ENCODE measurements at places on chromosomes 3 and 15.

DNA sequence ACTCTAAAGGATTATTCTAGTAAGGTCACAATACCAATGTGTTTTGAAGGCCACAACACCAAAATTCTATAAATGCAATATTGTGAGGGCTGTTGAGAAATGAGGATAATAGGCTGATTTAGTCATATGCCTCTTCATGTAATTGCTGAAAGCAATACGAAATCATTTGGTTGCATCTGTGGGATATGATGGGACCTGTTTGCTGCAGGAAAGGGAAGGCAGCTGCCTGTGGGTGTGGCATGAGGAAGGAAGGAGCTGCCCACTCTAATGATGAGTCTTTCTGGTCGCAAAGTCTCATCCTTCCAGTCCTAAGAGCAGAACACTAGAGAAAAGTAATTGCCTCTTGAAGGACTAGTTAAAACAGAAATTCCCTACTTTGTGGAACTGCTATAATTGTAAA is 245.3 kb upstream of the ZPLD1 start:
- DNase-seq: no peak

DNA sequence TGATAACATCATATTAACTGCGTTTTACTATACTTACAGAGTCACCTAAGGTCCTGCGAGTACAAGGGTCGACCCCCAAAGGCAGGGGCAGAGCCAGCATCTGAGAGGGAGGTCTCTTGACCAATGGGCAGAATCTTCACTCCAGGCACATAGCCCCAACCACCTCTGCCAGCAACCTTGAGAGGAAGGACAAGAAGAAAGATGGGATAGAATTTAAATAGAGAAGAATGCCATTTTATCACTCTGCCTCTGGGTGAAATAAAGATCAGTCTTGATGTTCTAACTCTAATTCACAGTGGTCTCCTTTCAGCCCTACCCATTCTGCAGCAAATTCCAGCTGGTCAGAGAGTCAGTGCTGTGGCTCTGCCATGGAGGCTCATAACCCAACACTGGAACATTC is 26.5 kb downstream of the KNG1 start:
- no peak for DNase-seq

GRCh38 chr3:72724070-72724469 is 124.2 kb downstream of the SHQ1 start:
- DNase-seq: no peak

GRCh38 chr3:99859825-99860224 is 42.2 kb downstream of the CMSS1 start:
- DNase-seq: no peak

DNA sequence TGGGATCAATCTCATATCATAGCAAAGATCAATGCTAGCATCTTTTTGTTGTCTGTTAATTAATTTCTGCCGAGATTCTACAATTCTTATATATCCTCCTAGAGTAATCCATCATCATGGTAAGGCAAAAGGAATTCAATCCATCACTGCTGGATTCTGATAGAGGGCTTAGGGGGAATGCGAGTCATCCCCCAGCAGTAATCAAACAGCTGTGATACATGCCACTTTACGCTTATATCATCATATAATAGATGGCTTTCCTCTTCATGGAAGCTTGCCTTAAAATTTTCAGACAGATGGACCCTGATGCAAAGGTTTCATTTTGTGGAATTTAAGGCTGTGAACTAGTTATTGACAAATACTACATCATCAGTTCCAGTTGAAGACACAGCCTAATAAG is 645.9 kb downstream of the CADM2 start:
- no peak for DNase-seq

DNA sequence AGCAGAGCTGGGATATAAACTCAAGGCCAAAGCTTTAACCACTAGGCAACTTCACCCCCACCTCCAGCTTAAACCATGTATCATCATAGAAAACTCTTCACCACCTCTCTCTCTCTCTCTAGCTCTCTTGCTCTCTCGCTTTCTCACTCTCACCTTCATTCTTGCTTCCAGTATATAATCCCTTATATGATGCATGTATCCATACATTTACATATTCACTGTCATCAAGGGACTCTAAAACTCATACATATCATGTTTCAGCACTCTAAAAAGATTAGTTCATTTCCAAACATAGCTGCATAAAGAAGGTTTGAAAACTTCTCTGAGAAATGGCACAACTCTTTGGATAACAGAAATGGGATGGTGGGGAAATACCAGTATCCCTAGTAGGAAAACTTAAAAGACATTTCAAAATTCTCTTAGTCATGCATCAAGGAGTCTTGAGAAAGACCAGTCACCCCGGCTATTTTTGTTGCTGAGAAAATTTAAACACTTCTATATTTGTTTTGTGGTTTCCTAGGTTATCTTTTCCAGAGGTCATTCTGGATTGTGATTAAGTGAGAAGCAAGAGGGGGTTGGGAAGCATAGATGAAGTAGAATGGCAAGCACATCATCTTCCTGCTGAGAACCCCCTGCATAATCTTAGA is 447.8 kb upstream of the THBS1 start:
- no peak for DNase-seq

- no peak for DNase-seq
Observed at GRCh38 chr15:40872791-40873693, 992 bp downstream of the RHOV start.

DNA sequence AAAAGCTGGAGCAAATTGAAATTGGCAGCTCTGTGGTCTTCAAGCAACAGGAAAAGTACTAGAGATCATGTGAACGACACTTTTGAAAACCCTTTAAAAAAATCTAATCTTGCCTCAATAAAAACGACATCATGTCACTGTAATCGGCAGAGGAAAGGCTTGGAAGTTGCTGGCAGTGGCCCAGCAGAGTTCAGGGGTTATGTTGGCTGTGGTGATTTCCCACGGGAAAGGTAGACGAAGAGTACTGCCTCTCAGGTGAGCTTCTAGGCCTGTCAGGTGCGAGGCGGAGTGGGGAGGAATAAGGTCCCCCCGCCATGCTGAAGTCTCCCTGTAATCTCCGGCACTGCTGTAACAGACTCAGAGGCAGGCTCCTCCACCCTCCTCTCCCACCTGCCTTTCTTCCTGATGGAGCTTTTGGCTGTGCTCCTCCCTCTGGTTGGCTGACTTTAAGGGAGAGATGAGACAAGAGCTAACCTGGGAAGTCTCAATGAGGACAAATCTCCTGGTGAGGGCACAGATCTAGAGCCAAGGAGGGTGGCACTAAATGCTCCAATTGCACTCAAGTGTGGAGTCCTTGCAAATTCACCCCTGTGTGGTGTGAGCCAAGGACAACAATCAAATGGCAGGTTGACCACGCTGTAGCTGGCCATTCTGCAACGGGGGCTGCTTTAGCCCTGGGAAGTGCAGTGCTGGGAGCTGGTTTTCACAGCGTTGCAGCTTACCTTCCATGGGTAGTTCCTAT is 18.7 kb upstream of the HES1 start:
- DNase-seq: no peak

DNA sequence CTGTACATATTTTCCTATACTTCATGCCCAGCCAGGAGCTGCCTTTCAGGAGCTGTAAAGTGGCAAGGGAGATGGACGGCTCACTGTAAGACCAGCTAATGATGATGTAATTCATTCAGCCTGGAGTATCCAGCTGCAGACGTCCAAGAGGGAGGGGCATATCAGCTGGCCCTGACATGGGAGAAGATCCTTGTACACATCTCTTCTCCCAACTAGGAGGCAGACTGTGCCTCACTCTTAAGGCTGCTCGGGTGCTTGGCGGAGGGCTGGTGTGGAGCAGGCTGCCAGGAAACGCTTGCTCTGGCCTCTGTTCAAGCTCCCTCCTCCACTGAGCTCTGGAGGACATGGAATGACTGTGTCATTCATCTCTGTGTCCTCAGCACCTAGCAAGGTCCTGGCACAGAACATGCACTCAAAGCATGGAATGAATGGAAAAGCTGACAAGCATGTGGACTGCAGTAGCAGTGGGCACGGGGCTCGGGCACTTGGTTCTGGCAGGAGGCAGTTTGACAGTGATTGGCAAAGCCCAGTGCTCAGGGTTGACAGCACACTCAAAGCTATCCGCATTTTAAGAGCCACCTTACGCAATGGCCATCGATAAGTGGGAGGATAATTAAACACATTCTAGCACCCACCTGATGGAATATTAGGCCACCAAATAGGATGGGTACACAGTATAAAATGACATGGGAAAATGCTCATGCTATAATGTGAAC is 72.4 kb downstream of the TBC1D2B start:
- DNase-seq: no peak

- DNase-seq: no peak
Observed at GRCh38 chr3:15653321-15653720, 51.8 kb downstream of the BTD start.

- no peak for DNase-seq
Observed at GRCh38 chr15:38555686-38556334, 8.8 kb downstream of the RASGRP1 start.

- DNase-seq: no peak
Observed at GRCh38 chr3:188133646-188134045, 20.3 kb upstream of the LPP start.

GRCh38 chr3:44020143-44020542 is 221.5 kb upstream of the TOPAZ1 start:
- no peak for DNase-seq

DNA sequence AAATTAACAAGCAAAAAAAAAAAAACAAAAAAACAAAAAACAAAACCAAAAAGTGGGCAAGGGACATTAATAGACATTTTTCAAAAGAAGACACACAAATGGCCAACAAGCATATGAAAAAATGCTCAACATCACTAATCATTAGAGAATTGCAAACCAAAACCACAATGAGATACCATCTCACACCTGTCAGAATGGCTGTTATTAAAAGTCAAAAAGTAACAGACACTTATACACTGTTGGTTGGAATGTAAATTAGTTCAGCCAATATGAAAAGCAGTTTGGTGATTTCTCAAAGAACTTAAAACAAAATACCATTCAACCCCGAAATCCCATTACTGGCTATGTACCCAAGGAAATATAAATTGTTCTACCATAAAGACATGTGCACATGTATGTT is 222.4 kb upstream of the CD96 start:
- no peak for DNase-seq

DNA sequence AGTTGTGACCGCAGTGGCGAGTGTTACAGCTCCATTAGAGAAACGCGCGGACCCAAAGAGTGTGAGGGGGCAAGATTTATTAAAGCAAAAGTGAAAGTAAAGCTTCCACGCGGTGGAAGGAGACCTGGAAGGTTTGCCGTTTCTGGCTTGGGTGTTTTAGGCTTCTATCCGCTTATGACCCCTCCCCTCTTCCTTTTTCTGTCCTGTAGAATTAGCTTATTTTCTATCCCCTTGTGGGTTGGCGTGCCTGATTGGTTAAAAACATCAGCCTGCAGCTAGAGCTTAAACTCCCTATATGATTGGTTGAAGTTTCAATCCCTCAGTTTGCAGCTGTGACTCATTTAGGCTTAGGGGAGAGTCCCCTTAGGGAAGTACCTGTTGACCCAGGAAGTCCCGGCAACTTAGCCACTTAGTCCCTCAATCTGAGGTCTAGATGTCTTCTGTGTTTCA is 39.6 kb downstream of the C3orf38 start:
- DNase-seq: no peak

- no peak for DNase-seq
Observed at GRCh38 chr3:119536757-119537156, 22.7 kb downstream of the CD80 start.

GRCh38 chr3:181610973-181611265 is 100.8 kb upstream of the SOX2 start:
- no peak for DNase-seq

DNA sequence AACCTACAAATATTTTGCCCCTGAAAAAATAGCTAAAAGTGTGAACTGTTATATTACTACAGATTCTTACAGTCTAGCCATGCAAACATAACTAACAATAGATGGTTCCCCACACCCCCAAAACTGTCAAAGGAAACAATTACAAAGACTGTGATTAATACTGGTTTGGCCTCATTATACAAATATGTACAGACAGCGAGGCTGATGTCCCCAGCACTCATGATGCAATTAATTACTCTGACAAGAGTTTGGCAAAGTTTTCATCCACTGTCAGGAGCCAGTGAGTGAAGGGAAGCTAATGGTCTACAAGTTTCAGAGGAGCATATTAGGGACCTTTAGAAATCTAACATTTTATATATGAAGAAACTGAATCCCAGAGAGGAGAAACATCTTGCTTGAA is 61.0 kb downstream of the HMG20A start:
- DNase-seq: no peak

DNA sequence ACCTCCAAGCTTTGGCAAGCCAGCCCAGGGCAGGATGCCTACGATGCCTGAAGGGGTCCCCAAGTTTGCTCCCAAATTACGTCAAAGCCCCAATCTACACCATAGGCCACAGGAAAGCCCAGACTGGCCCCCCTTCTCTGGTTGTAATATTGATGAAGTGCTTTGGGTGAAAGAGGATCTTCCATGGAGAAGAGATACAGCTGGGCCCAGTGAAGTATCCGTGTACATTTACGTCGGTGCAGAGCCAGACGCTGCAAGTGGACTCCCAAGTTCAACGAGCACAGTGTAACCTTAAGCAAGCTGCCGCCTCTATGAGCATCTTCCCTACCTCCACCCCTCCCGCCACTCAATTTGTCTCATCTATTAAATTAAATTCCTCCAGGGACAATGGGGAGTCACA is 100.1 kb upstream of the TPM1 start:
- DNase-seq: no peak

- no peak for DNase-seq
Observed at GRCh38 chr3:123397921-123398785, 50.7 kb downstream of the ADCY5 start.

DNA sequence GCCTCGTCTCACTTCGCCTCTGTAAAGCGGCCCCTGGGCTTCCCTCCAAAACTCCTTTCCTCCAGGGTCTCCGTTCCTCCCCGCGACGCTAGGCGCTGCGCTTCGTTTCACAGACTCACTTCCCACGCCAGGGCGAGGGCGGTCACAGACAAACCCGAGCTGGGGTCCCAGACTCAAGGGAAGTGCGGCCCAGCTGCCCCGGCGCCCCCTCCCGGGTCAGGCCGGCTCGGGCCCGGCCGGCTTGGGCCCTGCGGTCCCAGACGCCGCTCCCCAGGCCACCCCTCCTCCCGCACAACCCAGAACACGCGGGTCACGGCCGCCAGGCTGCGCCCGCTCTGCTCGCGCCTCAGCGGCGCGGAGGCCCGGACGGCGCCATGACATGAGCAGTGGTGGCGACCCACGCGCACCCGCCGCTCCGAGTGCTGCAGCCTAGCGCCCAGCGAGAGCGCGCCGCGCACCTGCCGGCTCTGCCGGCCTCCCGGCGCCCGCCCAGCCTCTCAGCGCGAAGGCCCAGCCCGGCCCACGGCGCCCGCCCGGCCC is 547 bp downstream of the NUP210 start:
- DNase-seq: peak; percentile 29

- DNase-seq: no peak
Observed at GRCh38 chr3:31094048-31094447, 199.6 kb upstream of the GADL1 start.

DNA sequence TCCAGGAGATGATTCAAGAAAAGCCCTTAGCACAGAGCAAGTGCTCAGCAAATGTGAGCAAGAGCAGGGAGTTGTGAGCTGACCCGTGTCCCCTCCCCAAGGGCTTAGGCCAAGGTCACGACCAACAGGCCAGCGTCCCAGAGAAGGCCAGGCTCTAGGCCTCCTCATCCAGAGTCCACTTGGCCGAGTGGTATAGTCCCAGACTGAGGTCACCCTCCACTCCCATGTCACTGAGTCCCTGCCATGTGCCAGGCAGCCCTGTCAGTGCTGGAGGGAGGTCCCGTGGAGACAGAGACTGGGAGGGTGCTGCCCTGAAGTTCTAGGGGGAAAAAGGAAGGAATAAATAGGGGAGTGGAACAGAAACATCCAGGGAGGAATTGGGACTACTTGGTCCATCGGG is 44.0 kb downstream of the TPRA1 start:
- DNase-seq: no peak

- no peak for DNase-seq
Observed at GRCh38 chr3:187593451-187593850, 76.7 kb downstream of the SST start.
